Kidney glomerular epithelial cell (primary cell): ENCODE measurements at places on chromosomes 3 and 15.

DNA sequence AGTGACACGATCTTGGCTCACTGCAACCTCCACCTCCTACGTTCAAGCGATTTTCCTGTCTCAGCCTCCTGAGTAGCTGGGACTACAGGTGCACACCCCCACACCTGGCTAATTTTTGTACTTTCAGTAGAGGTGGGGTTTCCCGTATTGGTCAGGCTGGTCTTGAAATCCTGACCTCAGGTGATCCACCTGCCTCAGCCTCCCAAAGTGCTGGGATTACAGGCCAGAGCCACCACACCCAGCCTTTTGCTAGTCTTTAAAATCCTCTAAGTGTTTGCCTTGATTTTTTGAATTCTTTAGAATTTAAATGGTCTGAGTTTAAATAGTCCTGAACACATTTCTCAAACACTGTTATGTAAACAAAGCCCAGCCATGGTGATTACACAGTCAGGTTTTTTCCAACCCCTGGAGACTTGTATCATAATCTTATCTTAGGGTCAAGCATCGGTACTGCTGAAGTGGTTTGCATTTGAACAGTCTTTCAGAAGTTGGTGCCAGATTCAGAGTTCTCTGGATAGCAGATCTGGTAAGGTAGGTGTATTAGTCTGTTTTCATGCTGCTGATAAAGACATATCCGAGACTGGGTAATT lies 28.2 kb upstream of the PIAS1 start:
- DNase-seq, result no peak

DNA sequence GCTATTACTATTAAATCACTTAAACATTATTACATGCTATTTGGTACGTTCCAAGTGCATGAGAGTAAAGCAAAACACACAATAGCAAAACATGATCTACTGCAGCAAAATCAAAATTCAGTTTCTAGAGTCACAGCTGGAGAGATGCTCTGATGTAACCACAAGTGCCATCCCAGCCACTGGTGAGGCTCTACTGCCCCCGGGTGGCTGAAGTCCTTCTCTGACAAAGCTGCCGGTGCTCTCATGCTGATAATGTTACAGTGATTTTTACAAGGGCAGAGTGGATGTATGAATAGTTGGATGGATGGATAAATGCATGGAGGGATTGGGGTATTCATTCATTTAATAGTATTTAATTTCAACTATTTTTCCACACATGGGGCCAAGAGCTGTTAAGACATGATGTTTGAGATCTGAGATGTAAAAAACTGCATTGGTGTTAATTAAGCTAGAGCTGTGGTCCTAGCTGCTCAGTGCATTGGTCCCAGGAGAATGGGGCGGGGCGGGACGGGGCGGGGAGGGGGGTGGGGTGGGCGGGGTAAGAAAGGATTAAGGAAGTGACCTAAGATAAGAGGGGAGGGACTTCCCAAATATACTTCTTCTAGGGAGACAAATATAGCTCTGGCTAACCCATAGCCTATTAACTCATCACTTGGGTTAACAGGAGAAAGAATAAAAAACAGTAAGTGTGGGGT lies 5.3 kb upstream of the SPESP1 start:
- DNase-seq, result peak; percentile 57

GRCh38 chr3:29280404-29281093 lies at the start of gene RBMS3:
Gene RBMS3, plus strand, starts transcription at chr3:29281071.
- DNase-seq, result peak; percentile 98

DNA sequence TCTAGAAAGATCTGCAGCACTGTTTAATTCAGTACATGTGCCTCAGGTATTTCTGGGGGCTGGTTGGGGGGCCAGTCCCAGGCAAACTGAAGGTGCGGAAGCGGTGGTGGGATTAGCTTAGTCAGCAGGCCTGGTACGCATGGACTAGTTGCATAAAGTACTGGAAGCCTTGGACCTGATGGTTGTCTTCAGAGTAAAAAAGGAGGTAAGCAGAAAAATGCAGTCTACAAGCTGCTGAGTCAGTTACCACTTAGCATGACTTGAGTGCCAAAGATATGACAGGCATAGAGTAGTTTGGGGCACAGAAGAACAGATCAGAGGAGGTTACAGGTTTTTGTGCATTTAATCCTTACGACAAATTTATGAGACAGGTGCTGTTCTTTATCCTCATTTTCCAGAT lies 19.9 kb upstream of the GOLGA8J start:
- DNase-seq, result no peak

GRCh38 chr3:193057616-193058015 lies 140.0 kb upstream of the MB21D2 start:
- DNase-seq, result no peak

DNA sequence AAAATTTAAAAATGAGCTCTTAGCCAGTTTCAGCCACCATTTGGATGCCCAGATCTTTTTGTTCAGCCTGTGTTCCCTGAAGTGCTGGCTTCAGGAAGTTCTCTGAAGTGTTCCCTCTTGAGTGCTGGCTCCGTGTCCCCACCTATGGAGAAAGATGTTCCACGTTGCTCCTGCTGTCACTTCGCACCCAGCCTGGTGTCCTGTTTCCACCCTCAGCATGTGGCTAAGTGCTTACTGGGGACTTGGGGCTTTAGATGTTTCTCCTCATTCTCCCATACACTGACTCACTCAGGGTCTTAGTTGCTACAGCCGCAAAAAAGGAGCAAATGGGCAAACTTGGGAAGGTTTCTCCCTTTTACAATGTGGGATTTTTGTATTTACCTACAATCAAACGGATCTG lies 16.6 kb downstream of the CHCHD6 start:
- DNase-seq, result no peak

GRCh38 chr15:69026355-69026754 lies 11.9 kb downstream of the NOX5 start:
- DNase-seq, result no peak

- no peak for DNase-seq
Observed at GRCh38 chr3:46672349-46672695, 21.2 kb downstream of the ALS2CL start.

DNA sequence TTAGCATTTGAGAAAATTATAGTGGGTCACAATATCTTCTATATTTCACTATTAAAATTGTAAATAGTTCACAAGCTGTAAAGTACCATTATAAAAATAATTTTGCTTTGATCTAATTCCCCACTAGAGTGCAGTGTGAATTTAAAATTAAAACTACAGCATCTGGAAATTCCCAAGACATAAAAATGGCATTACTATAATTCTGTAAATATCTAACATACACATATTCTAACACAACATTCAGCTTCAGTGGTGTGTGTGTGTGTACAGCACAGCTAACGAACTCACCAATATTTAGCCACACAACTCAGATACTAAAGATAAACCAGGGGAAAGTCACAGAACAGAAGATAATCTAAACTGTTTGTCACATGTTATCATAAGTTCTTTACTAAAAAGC lies 424.9 kb upstream of the ZNF385D start:
- no peak for DNase-seq

- DNase-seq, result no peak
Observed at GRCh38 chr3:193842029-193842798, 249.2 kb downstream of the OPA1 start.

DNA sequence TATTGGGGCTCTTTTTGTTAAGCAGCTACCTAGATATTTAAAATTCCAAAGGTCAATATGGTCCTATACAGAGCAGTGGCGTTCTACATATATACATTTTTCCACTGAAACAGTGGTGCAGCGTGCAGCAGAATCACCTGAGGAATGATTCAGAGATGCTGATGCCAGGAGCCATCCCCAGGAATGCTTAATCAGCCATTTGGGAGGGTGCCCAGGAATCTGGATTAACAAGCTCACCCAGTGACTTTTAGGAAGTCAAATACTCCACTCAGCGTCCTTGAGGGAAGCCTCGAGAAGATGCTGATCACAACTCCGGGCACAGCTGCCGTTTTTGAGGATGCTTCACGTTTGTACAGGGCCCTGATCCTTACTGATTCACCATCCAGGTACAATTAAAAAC lies 82.6 kb upstream of the ARHGEF3 start:
- no peak for DNase-seq

DNA sequence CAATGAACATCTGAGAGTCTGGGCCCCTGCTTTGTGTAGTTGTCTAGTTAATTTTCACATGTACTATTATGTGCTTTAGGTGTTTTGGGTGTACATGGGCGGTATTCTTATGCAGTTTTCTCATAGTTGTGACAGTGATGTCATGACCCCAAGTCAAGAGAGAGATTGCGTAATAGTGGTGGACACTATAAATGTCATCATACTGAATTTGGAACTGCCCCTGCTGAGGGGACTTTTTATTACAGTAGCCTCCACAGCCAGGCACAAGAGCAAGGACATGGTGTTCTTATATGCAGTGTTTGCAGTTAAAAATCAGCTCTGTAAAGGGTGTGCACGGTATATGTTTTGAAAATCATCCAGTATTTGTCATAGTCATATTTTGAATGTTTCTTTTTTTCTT lies 29.5 kb downstream of the ABHD2 start:
- no peak for DNase-seq

DNA sequence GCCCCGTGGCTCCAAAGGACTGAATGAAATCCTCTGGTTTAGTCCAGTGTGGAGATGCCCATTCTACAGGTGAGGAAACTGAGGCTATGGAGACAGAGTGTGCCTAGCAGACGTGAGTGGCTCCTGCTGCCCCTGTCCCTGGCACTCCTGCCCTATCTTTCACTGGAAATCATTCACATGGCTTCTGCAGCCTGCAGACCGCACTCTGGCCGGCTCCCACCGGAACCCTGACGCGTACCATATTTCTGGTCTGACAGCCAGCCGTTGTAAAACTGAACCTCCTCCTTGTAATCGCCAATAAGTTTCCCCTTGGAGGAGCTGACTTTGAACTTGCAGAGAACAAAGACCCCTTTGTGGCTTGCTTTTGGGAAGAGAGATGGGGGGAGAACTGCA lies 136.5 kb downstream of the CHSY1 start:
- no peak for DNase-seq

DNA sequence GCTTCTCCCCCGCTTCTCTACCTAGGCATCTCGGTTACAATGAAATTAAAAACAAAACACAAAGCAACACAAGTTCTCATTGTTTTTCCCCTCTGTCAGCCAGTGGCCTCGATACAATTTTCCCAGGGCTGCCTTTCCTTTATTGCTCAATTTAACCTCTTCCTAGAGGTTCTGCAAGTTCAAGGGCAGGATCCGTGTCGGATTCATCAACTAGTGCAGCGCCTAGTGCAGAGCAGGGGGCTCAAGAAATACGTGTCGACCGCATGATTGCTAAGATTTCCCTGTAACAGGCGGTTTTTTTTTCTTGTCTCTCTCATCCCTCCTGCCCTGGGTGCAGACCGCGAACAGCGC lies 1.4 kb upstream of the BHLHE40 start:
- DNase-seq, result peak; percentile 76

DNA sequence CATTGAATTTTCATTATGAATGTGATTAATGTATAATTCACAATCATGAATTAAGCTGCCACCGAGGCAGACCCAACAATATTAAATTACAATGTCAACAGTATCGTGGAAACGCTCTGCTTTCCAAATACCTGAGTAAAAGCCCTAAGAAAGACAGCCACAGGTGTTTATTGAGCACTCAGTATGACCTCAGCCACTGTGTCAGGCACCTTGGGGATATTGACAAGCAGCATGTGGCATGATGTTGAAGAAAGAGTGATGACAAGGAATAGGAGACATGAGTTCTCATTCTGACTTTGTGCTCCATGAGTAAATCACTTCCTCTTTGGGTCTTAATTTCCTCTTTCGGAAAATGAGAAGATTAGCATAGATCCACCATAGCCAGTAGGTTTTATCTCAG lies 12.8 kb downstream of the C2CD4A start:
- DNase-seq, result no peak
